Thymus (tissue), 14 donors: ENCODE measurements at places on chromosomes 2 and 18.

DNA sequence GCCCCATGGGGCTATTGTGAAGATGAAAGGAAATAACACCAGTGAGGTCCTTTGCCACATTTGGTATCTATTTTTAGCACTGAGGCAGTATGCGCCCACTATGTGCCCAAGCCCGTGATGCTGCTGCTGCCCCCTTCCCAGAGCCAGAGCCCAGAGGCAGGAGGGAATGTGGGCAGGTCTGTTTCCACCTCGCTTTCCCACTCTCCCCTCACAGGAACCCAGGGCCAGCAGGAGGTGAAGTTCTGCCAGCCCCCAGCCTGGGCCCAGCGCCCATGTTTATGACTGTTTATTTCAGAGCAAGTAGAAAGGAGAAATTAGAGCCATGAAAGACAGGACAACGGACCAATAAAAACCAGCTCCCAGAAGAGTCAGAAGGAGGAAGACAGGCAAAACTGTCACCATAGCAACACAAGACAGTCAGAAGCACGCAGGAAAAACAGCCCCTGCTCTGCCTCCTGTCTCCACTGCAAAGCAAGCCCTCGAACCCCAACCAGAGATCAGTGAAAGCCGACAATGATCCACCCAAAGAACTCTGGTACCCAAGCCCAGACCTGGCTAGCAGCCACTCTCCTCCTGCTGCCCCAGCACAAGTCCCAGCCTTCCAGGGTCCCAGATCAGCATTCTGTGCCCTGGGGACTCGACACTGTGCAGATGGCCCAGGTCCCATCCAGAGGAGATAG is 1.4 kb downstream of the CYRIA start:
- DNase-seq, result peak; percentile 52

DNA sequence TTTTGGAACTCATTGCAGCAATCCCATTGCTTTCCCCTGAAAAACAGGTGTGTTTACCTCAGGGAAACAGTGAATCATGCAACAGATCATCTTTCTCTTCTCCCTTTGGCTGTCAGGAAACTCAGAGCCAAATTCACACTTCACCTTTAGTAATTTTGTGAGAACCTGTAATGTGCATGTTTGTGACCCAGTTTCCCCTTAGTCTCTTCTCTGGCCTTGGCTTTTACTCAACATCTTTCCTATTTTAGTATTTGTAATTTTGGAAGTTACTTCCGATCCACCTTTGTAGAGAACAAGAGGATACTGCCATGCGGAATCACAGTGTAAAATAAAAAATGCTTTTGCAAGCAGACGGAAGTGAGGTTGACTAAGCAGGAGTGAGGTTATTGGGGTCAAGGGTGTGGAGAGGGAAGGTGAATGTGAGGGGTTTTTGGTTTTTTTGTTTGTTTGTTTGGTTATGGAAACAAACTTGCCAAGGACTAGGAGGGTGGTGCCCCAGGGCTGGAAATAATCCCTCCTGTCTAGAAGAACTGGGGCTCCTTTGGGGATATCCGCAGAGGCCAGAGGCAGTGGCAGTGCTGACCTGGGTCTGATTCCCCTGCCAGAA is 14.0 kb downstream of the ASPRV1 start:
- DNase-seq, result no peak

GRCh38 chr2:201362396-201362795 is 5.3 kb upstream of the FLACC1 start:
- no peak for DNase-seq

GRCh38 chr2:230908092-230908594 is 16.9 kb downstream of the GPR55 start:
- no peak for DNase-seq

- no peak for DNase-seq
Measured at GRCh38 chr2:191676790-191677645, 918 bp upstream of the NABP1 start.

DNA sequence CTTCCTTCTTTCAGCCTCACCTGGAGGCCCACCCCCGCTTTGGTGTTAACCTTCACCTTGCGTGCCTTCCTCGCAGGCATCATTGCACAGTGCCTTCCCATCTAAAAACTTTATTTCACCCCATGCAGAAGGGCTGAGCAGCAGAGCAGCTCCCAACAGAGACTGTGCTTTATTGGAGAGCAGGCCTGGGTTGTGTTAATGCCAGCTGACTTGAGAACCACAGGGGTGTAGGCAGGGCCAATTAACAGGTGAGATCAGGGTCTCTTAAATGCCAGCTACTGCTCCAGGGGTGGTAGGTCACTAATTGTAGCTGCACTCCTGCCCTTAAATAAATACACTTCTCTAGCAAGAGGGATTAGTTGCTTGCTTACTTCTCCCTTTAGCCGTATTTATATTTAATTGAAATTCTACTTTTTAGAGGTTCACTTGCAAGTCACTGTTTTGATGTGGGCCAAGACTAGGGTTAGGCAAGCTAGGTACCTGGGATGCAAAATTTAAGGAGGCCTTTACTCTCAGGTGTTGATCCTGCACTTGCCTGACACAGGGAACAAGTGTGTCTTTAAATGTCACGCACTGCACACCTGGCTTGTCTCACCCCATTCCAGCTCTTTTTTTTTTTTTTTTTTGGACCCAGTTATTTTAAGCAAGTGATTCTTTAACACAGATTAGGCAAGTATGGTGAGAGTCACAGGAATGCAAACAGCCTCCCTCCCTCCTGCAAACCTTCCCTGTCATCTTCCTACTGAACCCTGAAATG is 54.5 kb downstream of the LYPD1 start:
- no peak for DNase-seq

DNA sequence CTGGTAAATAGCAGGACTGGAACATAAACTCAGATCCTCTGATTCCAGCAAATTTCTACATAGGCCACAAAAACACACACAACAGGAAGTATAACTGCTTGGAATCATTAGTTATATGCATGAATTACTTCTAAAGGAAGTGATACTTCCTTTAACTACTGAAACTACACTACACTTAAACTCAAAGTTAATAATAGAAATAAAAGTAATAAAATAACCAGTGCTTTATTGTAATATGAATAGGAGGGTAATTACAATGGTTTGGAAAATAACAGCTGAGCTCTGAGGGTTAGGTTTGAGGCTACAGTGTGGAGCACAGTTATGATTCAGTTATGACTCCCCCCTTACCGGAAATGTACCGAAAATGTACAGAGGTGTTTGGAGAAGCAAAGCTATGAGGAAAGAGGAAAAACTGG is 18.5 kb upstream of the POLI start:
- DNase-seq, result no peak

GRCh38 chr2:20635113-20635510 is 15.8 kb downstream of the HS1BP3 start:
- DNase-seq, result no peak

- no peak for DNase-seq
Measured at GRCh38 chr2:53969968-53970723, 647 bp downstream of the PSME4 start.

DNA sequence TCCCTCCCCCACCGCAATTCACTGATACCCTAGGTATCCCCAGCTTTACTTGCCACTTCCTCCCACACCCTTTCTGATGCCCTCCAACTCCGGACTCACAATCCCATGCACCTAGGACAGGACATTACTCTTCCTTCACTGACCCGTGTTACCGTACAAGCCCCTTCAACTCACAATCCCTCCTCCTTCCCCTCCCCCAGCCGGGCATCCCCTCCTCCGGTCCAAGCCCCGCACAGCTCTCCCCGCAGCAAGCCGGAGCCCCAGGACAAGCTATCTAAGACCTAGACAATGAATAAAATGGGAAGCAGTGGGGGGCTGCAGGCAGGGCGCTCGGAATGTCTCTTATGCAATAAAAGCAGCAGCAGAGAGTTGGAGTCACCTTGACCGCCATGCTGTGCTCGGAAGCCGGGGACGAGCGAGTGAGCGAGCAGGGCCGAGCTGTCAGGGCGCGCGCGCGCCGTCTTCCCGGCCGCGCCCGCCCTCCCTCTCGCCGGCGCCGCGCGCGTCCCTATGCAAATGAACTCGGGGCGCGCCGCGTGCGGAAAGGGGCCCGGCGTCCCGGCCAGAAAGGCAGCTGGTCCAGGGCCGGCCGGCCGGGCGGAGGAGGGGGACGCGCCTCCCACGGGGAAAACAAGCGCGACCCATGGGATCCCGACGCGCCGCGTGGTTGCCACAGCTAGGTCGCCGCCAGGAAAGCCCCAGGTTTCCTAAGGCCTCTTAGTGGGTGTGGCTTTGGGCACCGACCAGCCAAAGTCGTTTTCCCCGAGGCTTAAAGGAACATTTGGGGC is at the start of gene SLC25A12:
Gene SLC25A12 (minus strand): TSS at position 421 of the 788 bp plus-strand sequence. CDS start 30 bp downstream, at position 391.
- peak; percentile 89 for DNase-seq

DNA sequence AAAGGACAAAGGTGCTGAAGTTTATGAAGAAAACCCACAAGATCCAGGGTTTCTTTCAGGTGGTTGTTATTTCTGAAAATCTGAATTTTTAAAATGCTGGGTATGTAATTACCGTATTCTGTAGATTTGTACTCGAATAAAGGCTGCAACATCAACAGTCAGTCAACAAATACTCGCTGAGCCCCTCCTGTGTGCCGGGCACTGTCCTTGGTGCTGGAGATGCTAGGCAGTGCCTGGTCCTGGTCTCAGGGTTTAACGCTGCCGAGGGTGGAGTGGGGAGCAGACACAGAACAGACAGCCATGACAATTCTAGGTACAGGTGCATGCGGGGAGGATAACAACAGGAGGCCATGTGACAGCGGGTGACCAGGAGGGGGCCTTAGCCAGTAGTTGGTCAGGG is 27.2 kb upstream of the PDIA6 start:
- no peak for DNase-seq

DNA sequence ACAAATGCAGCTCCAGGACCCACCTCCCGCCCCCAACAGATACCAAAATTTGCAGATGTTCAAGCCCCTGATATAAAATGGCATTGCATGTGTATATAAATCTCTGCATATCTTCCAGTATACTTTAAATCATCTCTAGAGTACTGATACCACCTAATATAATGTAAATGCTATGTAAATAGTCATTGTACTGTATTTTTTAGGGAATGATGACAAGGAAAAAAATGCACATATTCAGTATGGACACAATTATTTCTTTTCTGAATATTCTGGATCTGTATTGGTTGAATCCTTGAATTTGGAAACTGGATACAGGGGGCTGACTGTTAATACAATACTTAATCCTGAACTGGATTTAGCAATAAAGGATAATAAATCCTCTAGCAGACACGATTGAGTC is 67.7 kb downstream of the FRZB start:
- no peak for DNase-seq

DNA sequence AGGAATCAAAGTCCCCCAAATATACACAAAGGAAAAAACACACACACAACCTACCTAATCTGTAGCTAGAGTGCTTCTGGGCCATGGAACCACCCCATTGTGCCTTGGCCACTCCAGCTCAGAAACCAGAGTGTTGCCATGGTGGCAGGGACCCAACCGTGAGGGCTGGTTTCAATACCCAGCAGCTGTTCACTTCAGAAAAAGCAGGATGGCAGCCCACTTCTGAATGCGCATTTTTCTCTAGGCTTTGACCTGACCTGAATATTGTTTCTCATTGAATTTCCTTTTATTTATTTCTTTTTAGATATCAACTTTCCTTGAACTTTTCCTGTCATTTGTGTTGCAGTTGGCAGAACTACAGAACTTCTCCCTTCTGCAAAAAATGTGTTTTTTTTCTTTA is 43.0 kb upstream of the EHBP1 start:
- DNase-seq, result no peak

DNA sequence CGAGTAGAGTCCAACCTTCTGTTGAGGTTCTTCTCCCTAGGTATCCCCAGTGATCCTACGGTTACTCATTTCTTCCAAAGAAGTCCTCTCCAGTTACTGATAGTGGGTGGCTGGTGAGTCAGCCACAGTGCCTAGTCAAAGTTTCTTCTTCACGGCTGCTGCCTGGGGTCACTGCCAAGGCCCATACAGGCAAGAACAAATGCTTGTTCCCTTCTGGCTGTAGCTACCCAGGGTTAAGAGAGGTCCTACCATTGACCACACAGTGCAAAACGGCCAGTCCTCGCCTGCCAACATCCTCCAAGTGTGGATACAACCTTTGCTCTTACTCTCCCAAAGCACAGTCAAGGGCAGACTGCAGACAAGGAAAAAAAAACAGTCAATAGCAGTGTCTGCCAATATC is 2.9 kb upstream of the PTPN4 start:
- no peak for DNase-seq

DNA sequence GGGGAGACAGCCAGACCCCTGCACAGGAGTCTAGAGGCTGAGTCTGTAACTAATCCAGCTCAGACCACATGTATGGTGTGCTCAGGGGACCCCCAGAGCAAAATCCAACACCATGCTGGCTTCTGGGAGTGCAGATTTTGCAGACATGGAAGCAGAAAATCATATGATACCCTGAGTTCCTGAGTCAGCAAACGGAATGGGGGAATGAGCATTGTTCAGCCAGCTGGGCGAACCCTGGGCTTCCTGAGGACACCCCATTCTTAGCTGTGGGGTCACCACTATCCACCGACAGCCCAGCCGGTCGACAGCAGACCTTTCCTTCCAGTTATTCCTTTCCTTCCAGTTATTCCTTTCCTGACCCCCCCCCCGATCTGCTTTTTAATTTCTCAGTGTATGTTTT is 322.9 kb downstream of the GBX2 start:
- DNase-seq, result no peak

GRCh38 chr2:159272156-159272555 is 14.3 kb downstream of the WDSUB1 start:
- no peak for DNase-seq

GRCh38 chr2:44844651-44845270 is 96.7 kb upstream of the SIX3 start:
- no peak for DNase-seq

DNA sequence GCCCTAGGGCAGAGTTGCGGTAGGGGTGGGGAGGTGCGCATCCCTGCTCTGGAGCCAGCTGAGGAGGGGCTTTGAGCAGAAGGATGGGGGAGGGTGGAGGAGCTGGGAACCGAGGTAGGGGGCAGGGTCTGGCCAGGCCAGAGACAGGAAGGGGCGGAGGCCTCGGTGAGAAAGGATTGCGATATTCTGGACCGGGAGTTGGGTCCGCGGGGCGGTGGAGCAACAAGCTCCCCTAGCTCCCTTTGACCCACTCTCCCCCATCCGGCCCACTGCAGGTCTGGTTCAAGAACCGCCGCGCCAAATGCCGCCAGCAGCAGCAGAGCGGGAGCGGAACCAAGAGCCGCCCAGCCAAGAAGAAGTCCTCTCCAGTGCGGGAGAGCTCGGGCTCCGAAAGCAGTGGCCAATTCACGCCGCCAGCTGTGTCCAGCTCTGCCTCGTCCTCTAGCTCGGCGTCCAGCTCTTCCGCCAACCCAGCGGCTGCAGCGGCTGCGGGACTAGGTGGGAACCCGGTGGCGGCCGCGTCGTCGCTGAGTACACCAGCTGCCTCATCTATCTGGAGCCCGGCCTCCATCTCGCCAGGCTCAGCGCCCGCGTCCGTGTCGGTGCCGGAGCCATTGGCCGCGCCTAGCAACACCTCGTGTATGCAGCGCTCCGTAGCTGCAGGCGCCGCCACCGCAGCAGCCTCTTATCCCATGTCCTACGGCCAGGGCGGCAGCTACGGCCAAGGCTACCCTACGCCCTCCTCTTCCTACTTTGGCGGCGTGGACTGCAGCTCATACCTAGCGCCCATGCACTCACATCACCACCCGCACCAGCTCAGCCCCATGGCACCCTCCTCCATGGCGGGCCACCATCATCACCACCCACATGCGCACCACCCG is 4.8 kb downstream of the OTX1 start:
- no peak for DNase-seq

- no peak for DNase-seq
Measured at GRCh38 chr2:240468303-240469238, 33.1 kb downstream of the GPC1 start.

GRCh38 chr2:120489023-120489422 is 143.1 kb downstream of the INHBB start:
- no peak for DNase-seq
